ENCODE measurements at places on chromosomes 1 and 21.

GRCh38 chr1:228037401-228038386, 30.9 kb downstream of the WNT3A start:
- peak; percentile 88 for DNase-seq

DNA sequence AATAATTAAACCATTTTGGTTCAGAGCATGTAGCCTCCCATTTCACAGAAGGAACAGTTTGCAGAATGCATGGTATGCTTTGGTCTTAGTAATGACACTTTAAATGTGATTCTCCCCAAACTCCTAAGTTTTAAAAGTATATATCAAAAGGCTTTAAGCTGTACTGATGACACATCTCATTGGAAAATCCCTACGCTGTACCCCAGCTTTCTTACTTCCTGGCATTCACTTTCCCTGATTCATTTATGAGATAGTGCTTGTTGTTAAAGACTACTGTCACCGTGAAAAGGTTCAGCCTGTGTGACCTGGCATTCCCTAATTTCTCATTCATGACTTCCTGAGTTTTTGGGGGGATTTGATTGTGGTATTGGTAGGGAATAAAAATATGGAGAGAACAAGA, 53.4 kb downstream of the MPZL1 start:
- DNase-seq: no peak

- DNase-seq: no peak
These were observed 81.6 kb downstream of the CAMTA1 start for GRCh38 chr1:6866825-6867224.

- no peak for DNase-seq
These were observed 39.3 kb upstream of the LGALS8 start for GRCh38 chr1:236484310-236484971.

DNA sequence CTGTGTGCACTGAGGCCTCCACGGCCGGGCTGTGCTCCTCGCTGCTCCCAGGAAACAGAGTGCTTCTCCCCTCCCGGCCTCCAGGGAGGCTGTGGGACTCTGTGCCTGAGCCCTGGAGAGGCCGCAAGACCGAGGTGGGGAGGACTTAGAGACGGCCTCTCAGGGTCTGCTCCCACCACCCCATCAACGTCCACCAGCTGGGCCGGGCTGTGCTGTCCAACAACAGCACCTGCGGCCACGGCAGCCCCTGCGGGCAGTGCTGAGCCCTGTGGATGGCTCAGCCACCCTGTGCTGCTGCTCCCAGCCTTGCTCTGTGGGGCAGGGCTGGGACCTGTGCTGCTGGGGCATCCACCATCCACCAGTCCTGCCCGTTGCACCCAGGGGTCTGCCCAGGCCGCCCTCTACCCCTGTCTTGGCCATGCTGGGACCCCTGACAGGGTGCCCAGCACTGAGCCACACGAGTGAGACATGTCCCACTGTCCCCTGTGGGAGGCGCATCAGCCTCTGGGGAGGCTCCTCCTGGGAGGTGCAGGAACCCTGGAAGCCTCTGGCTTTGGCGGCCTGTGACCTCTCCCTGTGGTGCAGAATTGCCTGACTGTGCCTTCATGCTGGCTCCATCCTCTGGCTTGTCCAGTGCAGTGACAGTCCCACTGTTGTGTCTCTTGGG, 31.2 kb upstream of the LRRC3 start:
- DNase-seq: no peak

DNA sequence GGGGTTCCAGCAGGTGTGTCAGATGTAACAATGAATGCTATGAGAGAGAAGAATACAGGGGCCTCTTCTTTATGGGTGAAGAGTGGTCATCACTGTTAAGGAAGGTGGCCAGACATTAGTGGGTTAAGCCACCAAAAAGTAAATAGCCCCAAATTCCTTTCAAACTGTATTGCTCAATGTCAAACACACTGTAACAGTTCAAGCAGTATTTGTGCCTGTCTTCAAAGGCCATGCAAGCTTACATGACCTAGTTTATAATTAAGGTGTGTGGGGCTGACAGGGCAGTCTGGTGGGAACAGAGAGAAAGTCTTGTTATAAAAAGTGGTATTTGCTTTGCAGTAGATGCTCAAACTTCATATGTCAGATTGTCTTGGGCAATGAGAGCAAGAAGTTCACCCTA, 18.5 kb downstream of the CHIT1 start:
- no peak for DNase-seq

- DNase-seq: no peak
These were observed 4.2 kb upstream of the ZNF496 start for GRCh38 chr1:247335882-247336281.

GRCh38 chr1:218495931-218496330, 150.8 kb downstream of the TGFB2 start:
- no peak for DNase-seq

DNA sequence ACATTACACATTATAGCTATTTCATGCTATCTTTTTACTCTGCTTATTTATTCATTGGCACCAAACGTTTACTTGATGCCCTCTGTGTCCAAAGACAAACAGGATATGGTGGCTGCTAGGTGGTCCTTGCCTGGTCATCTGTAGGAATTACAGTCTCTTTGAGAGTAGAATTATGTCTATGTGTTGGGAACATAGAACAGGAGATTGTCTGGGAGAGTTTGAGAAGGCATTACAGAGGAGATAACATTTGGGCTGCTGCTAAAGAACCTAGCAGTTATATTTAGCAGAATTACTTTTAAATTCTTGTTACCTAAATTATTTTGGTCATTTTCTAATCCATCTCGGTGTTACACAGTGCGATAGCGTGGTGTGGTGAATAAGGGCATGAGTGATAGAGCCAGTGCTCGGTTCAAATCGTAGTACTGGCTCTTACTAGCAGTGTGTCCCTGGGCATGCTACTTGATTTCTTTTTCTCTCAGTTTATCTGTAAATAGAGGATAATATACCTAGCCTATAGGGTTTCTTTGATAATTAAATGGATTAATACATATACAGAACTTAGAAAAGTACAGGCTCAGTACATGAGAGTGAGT, 20.5 kb downstream of the RRP15 start:
- DNase-seq: no peak

DNA sequence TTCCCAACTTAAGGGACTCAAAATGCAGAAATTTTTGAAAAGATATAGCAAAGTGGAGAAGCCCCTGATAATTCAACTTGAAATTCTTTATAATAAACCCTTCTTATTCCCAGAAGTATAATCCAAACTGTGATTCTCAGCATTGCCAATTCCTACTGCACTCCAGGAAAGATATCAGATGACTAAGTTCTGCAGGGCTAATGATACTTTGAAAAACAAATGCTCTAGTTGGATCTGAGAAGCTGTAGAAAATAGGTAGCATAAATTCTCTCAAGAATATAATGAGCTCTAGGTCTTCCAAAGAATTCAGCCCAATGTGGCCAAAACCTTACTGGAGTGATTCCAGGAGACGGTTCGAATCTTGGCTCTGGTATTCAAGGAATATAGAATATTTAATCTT, 294.0 kb upstream of the PTBP2 start:
- no peak for DNase-seq

- DNase-seq: no peak
These were observed 29.2 kb upstream of the BRDT start for GRCh38 chr1:91919962-91920361.

DNA sequence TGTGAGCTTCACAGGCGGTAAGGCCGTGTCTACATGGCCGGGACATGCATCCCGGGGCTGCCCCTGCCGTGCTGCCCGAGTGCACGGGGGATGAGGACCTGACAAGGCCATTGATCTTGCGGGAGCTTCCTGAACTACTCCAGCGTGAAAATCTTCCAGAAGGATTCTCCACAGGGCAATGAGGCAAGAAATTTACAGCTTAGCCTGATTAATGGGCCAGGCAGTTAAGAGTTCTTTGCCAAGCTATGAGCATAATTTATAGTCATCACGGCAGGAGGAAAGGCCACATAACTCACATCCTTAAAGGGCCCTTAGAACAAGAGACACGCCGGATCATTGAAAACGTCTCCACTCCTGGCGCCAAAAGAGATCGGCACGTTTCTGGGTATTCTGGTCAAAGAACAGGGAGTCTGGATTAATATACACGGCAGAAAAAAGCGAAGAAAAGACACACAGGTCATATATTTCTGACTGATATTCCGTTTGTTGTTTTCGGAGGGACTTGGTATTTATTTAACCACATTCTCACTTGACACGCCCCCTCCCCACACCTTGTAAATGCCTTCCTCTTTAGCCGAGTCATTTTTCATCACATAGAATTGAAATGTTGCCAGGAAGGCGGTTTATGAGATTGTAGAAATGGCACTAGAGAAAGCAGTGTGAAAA, 180.5 kb downstream of the DYRK1A start:
- no peak for DNase-seq

- DNase-seq: peak; percentile 30
These were observed 93.0 kb downstream of the EVI5 start for GRCh38 chr1:92691925-92692324.

DNA sequence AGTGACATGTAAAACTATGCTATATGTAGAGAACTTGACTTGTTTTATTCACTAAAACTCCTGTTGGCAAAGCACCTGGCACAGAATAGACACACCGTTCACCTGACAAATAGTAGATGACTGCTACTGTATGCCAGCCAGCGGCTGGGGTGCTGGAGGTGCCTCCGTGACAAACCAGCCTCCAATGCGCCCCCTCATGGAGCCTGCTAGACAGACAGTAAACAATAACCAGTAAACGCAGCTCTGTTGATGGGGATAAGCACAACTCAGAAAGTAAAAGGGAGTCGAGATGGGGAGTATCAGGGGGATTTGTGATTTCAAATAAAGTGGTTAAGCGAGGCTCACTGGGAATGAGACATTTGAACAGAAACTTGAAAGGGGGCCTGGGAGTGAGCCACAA, 107.2 kb downstream of the PRDM2 start:
- DNase-seq: peak; percentile 63

DNA sequence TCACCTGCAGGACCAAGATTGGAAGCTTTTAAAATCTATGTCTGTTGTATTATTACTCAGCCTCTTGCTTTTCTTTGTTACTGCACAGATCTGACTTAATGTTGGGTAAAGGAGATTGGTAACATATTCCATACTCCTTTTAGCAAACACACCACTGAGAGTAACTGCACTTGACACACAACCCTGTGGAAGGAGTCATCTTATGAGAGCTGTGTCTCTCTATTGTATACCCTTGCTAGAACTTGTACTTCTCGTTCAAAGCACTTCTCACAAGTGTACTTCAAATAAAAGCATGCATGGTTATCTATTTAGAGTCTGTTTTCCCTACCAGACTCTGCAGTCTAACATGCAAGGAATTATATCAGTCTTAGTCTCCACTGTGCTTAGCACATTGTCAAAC, 813.4 kb downstream of the ADGRL2 start:
- DNase-seq: no peak

DNA sequence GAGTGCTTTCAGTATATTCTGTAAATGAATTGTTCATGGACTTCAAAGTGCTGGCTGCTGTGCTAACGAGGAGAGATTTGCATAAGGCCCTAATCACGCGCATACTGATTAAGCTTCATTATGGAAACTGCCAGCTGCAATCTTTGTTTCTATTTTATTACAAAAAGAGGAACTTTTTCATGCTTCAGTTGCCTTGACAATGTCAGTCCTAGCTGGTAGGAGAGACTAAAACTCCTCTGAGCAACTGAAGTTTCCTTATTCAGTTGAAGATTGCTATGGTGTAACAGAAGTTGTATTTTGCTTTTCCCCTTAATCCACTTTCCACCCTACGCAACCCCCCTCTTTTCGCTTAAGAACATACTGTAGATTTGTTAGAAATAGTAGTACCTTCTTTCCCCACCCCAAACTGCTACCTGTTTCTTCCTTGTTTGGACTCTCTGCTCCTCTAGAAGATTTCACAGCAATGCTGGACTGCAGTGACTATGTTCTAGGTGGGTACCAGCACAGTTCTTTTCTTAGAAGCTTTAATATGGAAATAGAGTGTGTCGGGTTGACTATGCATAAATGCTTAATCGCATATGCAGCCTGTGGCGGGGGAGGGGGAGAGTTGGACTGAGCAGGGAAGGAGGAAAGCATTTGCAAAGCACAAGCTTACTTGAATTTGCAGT, 108.3 kb downstream of the POU2F1 start:
- peak; percentile 39 for DNase-seq

- DNase-seq: no peak
These were observed 8.4 kb downstream of the CDCP2 start for GRCh38 chr1:54144366-54144765.

DNA sequence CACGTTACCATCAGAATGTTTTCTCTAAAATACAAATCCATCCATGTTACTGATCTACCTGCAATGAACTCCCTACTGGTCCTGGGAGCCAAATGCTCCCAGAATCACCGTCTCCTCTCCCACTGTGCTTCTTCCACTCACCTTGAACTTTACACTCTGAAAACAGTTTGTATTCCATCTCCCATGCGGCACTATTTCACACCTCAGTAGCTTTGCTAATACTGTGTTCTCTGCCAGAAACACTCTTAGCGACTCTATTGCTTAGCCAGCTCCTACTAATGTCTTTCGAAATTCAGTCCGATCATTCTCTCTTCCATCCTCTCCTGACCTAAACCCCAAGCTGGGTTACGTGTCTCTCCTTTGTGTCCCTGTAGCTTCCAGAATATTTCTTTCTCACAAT, 284.4 kb upstream of the DUSP10 start:
- no peak for DNase-seq

GRCh38 chr21:36297938-36298572, 21.9 kb upstream of the MORC3 start:
- peak; percentile 86 for DNase-seq

DNA sequence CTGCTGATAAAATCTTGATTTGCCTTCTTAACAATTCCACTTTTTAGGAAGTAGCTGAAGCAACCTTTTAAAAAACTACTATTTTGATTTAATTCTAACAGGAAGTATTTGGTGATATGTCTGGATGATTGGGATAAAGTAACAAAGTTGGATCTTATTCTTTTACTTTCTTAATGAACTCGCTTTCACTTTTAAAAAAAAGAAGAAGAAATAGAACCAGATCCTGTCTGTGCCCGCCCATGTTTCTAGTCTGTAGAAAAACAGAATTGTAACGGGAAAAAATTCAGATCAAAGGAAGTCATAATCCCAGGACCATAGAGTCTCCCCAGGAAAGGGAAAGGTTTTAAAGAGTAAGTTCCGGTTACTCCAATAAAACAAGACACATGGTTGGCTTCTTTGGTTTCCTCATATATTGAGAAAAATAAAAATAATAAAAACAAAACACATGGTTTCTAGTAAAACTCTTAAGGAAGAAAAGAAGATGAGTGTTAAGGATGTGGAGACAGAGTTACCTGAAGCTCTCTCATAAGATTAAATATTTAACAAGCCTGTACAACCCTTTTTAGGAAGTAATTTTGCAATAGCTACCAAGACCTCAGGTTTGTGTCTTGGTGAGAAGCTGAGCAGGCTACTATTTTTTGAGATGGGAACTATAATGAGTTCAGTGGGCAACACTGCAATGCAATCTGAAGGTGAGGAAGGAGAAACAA, 4.9 kb downstream of the CD48 start:
- no peak for DNase-seq
